ENCODE measurements at places on chromosomes 4 and X.

DNA sequence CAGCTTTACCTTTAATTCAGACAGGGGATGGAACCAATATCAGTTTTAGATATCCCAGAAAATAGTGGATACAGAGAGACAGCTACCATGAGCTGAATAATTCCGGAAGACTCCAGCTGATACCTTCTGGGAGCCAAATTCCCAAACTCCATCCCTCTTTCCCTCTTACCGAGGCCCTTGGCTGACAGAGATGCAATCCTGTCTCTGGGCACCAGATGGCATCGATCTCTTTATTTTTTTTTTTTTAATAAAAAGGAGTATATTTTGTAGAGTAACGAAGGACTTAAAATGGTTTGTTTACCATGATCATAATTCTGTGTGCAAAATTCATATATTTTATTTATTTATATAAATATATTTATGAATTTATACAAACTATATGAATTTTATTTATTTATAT is 31.0 kb downstream of the RAB40A start:
- DNase-seq, result no peak

GRCh38 chr4:24515698-24516097 is 68.7 kb downstream of the DHX15 start:
- no peak for DNase-seq

DNA sequence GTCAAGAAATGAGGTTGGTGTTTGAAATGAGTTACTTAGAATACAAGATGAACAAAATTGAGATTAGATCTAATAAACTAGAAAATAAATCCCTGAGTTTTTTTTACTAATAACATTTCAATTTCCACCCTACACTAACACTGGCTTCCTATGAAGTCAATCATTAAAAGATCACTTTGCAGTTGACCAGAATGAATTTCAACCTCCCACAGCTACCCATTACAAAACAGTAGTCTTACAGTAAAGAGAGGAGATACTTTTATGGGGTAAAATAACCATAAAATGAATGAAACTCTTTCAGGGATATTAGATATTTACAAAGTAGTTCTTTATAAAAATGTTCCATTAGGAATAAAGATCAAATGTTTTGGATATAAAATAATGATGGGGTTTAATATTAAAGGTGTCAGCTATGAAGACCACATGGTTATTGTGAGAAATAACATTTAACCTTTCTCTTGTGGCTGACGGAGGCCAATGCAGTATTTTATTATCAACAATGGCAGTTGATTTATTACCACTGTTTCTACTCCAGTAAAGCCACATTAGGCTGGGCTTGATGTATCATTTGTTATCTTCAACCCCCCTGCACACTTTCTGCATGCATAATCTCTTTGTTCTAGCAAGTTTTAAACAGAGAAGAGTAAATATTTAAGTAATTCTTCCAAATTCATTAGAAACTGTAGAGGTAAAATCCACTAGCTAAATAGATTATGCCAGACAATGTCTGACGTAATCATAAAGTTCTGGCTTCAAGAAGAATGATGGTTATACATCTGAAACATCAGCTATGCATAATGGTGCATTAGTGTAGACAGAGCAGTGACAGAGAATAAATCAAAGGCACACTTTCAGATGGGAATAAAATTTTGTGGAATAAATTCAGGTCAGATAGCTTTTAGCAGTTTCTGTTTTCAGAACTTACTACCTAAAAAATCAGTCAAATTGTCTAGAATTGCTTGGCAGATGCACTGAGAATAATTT is 516.6 kb downstream of the PCDH18 start:
- DNase-seq, result no peak

- DNase-seq, result no peak
Measured at GRCh38 chr4:173057442-173057841, 111.2 kb upstream of the GALNT7 start.

DNA sequence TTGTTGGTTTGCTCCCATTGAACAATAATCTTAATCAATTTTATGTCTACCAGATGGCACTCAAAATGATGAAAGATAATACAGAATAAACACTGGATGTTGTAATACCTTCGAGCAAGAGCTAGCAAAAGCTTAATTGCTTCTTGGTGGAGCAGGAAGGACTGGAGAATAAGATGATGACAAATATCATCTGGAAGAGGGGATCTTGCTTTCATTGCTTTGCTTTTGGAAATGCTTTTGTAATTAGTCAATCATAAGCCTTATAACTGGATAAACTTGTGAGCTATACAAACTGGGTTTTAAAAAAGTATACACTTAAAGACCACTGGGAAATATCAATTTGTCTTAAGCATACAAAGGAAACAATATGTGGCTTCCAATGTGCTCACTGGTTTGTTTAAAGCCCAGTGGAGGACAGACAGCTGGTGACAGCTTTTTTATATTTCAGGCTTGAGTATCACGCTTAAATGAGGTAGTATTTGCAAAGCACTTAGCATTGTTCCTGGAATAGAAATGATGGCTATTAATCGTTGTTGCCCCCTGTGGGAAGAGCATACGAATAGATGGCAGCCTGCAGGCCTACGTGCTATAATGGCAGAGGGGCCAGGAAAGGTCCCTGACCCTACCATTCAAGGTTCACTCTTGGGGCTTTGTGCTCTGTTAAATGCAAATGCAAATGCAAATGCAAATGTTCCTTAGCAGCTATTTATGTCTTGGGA is 61.2 kb downstream of the TMEM150C start:
- no peak for DNase-seq

- no peak for DNase-seq
Measured at GRCh38 chrX:11687157-11687556, 21.4 kb upstream of the ARHGAP6 start.

DNA sequence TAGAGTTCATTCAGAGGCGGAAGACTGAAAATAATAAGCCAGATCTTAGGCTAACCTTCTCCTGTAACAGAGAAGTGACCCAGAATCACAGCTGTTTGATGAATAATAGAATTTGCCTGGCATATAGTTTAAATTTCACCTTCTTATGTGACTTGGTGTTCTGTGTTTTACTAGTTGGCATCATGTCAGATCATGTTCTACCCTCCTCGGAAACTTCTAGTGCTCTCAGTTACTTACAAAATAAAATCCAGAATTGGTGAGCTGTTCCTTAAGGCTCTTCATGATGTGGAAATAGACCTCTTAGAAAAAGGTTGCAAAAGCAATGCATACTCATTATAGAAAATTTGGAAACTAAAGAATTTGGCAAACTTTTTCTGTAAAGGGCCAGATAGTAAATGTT is 31.1 kb downstream of the TMEM164 start:
- DNase-seq, result no peak

DNA sequence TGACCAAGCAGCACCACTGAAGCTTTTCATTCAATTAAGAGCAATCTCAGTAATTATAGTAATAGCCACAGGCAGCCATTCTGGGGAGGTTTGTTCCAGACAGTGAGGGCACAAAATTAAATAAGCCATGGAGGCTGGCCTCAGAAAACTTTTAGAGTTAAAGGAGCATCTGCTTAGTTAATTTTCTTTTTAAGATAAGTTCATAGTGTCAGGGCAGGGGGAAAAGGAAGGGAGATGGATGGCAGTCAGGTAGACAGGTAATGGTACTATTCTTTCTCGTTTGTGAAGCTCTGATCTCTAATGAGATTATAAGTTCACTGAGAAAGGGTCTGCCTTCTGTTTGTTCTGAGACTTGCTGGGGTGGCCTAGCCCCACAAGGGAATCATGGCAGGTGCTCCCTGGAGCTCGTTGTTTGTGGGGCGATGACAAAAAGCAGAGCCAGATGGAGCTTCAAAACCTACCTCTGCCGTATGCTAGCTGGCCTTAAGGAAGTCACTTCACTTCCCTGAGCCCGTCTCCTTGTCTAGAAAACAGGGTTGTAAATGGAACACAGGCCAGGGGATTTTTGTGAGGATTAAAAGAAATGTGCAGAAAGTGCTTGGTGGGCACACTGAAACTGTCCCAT is 44.6 kb upstream of the FGFBP2 start:
- no peak for DNase-seq

- DNase-seq, result no peak
Measured at GRCh38 chrX:40415675-40416074, 165.1 kb upstream of the ATP6AP2 start.

GRCh38 chr4:150021483-150021882 is 56.8 kb upstream of the DCLK2 start:
- DNase-seq, result no peak

DNA sequence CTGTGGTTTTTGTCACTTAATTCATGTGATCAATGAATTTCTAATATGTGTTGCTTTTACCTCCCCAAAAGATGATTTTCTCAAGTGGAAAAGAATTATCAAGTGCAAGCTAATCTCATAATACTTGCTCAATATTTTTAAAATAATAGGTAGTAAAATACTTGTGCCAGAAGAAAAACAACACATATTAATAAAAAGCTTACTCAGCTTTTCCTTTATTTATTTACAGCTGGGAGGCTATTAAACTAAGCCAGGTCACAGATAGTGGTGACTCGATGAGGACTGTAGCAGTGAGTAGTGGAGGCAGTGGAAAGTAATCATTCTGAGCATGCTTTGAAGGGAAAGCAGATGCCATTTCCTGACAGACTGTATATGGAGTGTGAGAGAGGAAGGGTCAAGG is 96.1 kb downstream of the PRDM5 start:
- DNase-seq, result no peak

GRCh38 chr4:113179996-113180395 is 130.5 kb downstream of the ANK2 start:
- no peak for DNase-seq

DNA sequence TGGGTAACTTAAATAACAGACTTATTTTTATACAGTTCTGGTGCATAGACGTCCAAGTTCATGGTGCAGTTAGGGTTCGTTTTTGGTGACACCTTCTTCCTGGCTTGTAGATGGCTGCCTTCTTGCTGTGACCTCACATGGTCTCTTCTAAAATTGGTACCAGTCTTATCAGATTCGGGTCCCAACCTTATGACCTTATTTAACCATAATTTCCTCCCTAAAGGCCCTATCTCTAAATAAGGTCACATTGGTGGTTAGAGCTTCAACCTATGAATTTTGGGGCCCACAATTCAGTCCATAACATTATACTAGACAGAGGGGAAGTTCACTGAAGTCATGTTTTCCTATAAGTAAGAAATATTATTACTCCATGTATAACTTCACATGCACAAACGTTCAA is 128.0 kb downstream of the CFAP299 start:
- no peak for DNase-seq

- DNase-seq, result no peak
Measured at GRCh38 chr4:73776321-73776729, 36.0 kb downstream of the CXCL8 start.

DNA sequence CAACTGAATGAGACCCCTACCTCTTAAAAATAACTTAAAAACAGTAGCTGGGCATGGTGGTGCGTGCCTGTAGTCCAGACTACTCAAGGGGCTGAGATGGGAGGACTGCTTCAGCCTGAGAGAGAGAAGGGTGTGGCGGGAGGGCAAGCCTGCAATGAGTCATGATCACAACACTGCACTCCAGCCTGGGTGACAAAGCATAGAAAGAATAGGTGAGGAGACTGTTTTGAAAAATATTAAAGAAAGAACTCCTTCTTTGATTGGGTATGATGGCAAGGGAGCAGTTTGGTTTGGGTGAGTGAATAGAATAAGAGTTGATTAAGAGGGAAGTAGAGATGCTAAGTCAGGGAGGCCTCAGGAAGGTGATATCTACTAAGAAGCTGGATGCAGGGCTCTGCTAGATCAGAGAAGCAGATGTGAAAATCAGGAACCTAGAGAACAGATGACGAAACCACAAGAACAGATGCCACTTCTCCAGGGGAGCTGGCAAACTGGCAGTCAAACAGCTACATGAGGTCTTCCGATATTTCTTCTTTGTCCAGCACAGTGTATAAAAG is 318.6 kb downstream of the OPHN1 start:
- no peak for DNase-seq

DNA sequence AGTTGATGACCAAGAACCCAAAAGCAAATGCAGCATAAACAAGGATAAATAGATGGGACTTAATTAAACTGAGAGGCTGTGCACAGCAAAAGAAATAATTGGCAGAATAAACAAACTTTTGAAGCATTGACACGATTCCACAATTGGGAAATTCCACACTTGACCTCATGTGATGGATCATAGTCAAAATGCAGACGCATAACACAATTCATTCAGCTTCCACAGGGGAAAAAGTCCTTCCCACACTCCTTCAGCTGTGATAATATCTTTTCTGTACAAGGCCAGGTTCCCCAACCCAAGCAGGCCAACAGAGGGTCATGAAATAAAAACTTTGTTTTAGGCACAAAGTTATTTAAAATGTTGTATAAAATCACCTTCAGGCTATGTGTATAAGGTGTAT is 66.6 kb upstream of the SLIT2 start:
- DNase-seq, result no peak

- no peak for DNase-seq
Measured at GRCh38 chr4:42225286-42225685, 72.8 kb upstream of the BEND4 start.

GRCh38 chr4:75710246-75710645 is 14.1 kb upstream of the USO1 start:
- DNase-seq, result no peak

DNA sequence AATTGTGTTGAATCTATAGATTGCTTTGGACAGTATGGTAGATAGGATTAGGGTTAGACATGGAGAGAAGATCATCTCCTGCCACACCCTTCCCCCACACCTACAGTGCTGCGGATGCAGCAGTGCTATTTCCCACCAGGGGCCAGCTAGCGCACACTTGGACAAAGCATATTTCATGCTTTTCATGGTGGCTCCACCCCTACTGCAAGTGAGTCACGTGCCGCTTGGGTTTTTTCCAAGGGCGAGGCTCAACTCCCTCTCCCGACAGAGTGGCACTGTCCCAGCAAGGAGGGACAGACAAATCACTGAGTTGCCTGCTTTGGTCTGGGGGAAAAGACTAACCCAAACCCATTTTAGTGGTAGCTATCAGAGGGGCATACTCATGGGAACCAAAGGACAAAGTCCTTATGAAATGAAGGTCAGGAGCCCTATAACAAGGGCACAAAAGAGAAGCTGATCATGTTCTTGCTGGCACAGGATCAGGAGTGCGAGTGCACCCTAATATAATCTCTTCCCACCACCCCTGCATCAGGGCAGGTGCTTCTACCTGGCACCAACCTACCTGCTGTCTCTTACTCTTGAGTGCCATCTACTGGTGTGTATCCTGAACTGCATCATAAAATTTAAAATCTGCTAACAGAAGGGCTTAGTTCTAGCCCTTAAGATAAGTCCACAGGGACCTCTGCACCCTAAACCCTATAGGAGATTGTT is 55.1 kb upstream of the PGAM4 start:
- DNase-seq, result peak; percentile 14

DNA sequence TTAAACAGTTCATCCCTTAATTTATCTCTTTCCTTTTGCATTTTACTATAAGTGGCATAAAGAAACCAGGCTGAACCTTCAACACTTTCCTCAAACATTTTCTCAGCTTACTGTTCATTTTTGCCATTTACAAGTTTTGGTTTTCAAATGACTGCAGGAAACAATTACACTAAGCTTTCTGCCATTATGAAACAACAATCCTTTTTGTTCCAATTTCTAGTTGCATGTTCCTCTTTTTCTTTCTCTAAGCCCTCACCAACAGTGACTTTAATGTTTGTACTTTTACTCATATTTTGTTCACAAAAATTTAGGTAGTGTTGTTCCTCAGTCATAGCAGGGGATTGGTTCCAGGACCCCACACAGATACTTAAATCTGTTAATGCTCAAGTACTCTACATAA is 1526.1 kb downstream of the STIM2 start:
- DNase-seq, result no peak
